T-helper 17 cell (primary cell): ENCODE measurements at places on chromosomes 11 and 22. TPM values are rescaled to one million over a fixed set of nuclear protein-coding genes. Genes with fewer than 3 reads are reported as not detected.

Gene EXPH5
- total RNA-seq, result 0.96 TPM

DNA sequence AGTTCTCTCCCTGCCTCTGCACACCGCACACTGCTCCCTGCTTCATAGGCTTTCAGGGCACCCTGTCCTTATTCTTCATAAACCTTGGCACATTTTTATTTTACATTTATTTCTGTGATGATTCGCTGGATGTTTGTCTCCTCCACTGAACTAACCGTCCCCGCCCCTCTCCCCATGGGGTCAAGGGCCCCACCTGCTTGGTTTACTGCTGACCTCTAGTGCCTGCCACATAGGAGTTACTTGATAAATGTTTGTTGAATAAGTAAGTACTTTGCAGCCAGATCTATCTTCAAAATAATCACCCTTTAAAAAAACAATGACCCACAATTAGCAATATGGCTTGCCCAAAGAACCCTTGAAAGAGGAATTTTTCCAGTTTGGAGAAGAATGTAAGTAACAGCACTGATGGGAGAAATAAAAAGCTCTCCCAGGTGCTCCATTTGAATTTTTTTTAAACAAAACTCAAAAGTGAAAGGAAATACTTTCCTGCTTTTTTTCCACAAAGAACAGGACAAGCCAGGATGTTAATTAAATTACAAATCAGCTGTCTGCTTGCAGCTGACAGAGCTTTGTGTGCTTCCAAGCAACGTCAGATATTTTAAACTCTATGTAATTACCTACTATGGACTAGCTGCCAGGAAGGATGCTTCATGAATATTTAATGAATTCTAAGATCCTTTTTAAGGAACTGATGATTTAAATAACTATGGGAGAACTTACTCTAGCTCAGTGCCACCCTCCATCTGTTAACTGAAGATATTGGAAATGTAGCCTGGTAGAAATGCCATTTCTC, 1083.6 kb downstream of the DLG2 start:
- no peak for DNase-seq

DNA sequence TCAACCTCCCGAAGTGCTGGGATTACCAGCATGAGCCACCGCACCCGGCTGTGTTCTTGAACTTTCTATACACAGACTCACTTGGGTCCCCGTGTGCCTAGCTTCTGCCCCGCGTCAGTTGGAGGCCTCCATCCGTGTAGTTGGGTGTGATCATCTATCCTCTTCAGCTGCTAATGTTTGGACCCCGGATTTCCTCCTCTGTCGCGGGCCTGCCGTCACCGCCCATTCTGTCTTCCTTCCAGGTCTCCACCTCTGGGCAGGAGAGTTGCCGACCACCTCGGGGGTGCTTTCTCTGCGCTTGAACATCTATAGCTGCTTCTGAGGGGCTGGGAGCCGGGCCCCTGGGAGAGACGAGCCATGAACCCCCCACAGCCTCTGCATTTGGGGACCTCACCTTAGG, 5.5 kb downstream of the CDC42EP1 start:
- DNase-seq, result no peak

GRCh38 chr22:19843857-19844376, 10.8 kb downstream of the GNB1L start:
- no peak for DNase-seq

DNA sequence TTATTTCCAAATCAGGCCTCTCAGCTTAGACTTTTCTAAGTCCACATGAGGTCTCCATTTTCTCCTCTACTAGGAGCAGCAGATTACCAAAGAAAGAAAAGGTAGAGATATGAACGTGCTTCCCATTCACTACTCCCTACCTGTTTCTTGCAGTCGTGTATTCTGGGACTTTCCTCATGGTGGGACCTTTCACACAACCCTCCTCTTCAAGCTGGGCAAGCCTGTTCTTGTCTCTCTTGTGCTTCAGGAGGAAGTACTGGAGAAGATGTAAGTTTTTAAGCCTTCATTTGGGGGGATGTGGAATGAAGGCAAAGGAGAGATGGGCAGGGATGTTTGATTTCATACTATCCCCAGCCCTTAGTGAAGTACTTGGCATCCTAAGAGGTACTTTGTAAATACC, 128.8 kb upstream of the SESN3 start:
- DNase-seq, result no peak

Gene VPREB1
- not detected for total RNA-seq

GRCh38 chr11:130798280-130798679, 118.0 kb downstream of the SNX19 start:
- DNase-seq, result no peak

Gene CCDC87
- 0.63 TPM for total RNA-seq

Gene CBLIF
- not detected for total RNA-seq

GRCh38 chr22:30742291-30743256, 47.9 kb downstream of the OSBP2 start:
- no peak for DNase-seq

Gene IL17REL
- not detected for total RNA-seq

Gene CBY1
- 11.9 TPM for total RNA-seq

GRCh38 chr11:104830080-104830479, 68.2 kb downstream of the CASP12 start:
- DNase-seq, result no peak

Gene NLRP6
- 4.3 TPM for total RNA-seq

- DNase-seq, result no peak
Measured at GRCh38 chr22:47736186-47737034, 974.0 kb downstream of the TBC1D22A start.

DNA sequence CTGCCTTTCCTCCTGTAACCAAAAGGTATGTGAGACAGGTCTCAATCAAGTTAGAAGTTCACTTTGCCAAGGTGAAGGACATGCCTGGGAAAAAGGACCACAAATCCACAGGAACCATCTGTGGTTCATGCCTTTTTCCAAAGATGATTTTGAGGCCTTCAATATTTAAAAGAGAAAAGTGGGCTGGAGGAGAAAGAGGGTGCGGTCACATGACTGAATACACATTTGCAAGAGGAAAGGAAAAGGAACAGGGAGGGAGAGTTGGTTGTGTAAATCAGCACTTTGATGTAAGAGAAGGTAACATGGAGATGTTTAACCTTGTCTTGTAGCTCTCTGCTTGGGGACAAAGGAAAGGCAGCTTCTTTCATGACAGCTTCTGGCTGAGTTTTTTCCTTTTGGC, 21.2 kb downstream of the MOV10L1 start:
- DNase-seq, result no peak

Gene TRIM6
- total RNA-seq, result not detected

Gene BRSK2
- 0.23 TPM for total RNA-seq

GRCh38 chr11:105610871-105611571, 1.1 kb downstream of the GRIA4 start:
- DNase-seq, result no peak

Gene TRIM48
- not detected for total RNA-seq

Gene ANKK1
- total RNA-seq, result 2.4 TPM

DNA sequence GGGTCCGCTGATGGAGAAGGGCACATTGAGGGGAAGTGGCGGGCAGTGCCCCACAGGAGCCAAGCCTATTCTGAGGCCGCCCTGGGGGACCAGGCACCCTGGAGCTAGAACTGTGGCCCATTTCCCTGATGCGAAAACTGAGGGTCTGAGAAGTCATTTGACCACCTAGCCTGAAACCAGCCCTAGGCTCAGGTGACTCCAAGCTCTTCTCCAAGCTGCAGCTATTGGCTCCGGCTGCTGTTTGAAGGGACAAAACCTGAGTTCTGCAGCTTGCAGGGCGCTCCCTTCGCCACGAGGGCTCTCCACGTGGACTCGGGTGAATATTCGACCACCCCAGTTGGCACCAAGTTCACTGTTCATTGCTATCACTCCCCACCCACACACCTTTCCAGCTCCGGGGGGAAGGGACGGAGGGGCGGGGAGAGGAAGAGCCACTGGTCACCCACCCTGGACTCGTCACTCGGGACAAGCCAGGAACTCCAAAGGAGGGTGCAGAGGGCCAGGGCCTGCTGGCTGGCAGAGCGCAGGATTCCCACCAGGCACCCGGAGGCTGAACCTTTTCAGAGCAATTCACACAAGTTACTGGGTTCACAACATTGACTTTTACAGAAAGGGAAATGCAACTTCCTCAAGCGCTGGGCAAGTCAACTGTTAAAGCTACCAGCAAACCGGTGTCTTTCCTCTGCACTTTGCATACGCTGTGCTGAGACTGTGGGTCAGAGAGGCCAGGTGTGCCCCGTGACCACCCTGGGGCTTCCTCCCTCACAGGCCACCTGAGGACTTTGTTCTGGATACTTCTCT, 1.1 kb upstream of the RAC2 start:
- no peak for DNase-seq

Gene UBASH3B
- 22.6 TPM for total RNA-seq

GRCh38 chr11:28026634-28027290, 81.2 kb downstream of the KIF18A start:
- no peak for DNase-seq

GRCh38 chr11:132904607-132905006, 627.7 kb downstream of the OPCML start:
- DNase-seq, result no peak

Gene DGCR6
- 6.2 TPM for total RNA-seq

DNA sequence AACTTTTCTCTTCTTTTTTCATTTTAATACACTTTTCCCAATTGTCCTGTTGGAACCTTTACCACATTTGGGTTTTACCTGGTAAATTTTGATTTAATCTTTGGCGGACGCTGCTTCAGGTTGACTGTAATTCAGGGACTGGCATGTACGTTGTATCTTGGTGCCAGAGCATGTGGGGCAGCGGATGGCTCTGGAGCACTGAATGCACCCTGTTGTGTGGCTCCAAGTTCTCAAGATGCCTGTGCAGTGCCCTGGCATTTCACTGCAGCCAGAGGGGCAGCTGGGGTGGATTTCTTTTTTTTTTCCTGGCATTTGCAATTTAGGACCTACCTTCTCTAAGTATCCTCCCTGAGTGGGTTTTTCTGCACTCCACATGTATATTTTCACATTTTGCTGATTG, 242.2 kb downstream of the BLID start:
- DNase-seq, result no peak

GRCh38 chr22:43670513-43670912, 141.6 kb downstream of the EFCAB6 start:
- no peak for DNase-seq

DNA sequence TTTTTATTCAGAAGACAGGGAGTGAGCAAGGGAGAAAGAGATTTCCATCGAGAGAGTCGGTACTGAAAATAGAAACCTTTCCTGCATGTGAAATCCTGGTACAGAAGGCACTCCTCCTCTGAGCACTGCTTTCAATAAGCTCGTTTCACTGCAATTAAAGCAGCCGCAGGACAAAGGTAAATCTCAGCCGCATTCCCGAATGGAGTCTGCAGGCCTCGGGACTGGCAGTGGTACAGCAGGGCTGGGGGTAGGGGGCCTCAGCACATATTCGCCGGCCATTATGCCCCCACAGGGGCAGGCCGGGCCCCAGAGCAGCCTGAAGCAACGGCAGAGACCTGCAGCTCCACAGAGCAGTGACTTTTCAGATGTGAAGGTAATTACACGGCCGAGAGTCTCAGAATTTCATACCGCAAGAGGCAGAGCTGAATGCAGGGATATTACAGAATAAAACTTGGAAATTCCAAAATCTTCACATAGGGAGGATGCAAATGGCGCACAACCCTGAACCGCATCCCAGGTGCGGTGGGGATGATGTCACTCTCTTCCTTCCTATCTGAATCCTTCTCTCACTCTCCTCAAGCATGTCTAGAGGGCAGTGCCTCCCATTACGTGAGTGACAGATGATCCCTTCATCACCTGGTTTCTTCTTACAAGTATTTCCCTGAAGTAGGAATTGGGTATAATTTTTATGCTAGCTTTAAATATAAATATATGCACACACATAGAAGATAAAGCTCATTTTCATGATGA, 622.1 kb downstream of the OPCML start:
- no peak for DNase-seq

- DNase-seq, result no peak
Measured at GRCh38 chr22:49517211-49517610, 310.5 kb downstream of the BRD1 start.

DNA sequence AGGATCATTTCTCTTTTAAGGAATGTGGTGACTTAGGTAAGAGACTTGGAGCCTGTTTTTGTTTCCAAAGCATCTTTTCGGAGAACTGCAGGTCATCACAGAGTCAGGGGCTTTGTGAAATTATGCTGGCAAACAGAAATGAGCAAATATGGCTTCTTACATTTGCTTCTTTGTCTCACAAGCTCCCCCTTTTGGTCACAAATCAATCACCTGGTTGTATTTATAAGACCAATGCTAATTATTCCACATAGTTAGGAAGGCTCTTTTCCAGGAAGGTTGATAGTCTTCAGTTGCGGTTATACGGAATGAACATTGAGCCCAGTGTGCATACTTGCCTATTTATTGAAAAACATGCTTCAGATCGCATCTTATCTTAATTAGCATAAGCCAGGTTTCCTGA, 34.6 kb upstream of the CEP126 start:
- no peak for DNase-seq

DNA sequence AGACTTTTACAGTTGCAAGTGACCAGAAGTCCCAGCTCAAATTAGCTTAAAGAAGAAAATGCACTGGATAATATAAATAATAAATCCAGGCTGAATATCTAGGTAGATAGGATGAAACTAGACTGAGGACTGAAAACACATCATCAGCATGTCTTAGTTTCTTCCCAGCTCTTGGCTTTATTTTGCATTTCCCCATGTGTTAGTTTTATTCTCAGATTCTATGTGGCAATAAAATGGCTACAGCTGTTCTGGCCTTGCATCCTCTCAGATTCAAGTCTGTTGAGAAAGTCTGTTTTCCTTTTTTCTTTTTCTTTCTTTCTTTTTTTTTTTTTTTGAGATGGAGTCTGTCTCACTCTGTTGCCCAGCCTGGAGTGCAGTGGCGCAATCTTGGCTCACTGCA, 22.6 kb upstream of the CAT start:
- no peak for DNase-seq

DNA sequence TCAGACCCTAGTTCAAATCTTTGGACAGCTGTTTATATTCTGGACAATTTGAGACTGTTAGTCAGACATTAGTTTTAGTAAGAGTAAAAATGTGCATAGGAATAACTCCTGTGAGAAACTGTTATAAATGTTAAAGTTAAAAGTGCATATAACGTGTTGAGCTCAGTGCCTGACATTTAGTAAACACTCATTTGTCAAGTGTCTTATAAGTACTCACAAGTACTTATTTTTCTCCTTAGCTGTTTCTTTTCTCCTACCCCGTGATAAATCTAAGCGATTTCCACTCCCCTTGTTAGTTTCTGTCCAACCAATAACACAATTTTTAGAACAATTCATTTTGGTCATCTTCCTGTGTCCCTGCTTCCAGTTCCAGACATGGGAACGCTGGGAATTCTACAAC, 59.3 kb downstream of the LRRC4C start:
- DNase-seq, result no peak

- DNase-seq, result no peak
Measured at GRCh38 chr22:32866953-32867352, 65.4 kb downstream of the TIMP3 start.
